ENCODE measurements at places on chromosomes 11 and 22. TPM values are rescaled to one million over a fixed set of nuclear protein-coding genes. Genes with fewer than 3 reads are reported as not detected.

The DEFB131B gene
- not detected for polyA plus RNA-seq

The MMP27 gene
- not detected for polyA plus RNA-seq

The KRTAP5-1 gene
- not detected for polyA plus RNA-seq

The FZD4 gene
- 0.60 TPM for polyA plus RNA-seq

The TOMM22 gene
- polyA plus RNA-seq: 56.9 TPM

GRCh38 chr11:45647786-45648185 is 17.6 kb downstream of the CHST1 start:
- H3K36me3 ChIP-seq: no peaks in the 10 kb centered on the region
- no peak overlapping the region for H3K4me3 ChIP-seq
- no peak overlapping the region for H3K27ac ChIP-seq
- no peak for DNase-seq

- no peaks in the 10 kb centered on the region for H3K4me1 ChIP-seq
- H3K36me3 ChIP-seq: no peaks in the 10 kb centered on the region
- no peak for DNase-seq
- no peaks in the 10 kb centered on the region for H3K27me3 ChIP-seq
- H3K27ac ChIP-seq: no peak overlapping the region
These were observed 145.7 kb upstream of the TRPC6 start for GRCh38 chr11:101729406-101730078.

- no peak for DNase-seq
- H3K36me3 ChIP-seq: no peaks in the 10 kb centered on the region
- peaks cover 16% of the 10 kb centered on the region for H3K4me1 ChIP-seq
- H3K4me3 ChIP-seq: peak overlapping the region; percentile 50
These were observed 677 bp downstream of the DYNC2H1 start for GRCh38 chr11:103109818-103110388.

DNA sequence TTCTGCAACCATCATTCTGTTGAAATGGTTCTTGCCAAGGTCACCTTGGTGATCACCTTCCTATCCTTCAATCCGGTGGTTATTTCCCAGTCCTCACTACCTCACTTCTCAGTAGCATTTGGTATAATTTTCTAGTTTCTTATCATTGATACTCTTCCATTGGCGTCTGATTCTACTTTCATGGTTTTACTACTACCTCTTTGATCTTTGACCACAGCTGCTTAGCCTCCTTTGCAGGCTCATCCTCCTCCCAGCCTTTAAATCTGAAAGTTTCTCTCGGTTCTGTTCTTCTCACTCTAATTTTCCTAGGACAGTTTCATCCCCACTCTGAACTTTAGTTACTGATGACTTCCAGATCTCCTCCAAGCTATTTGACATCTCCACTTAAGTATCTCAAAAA is 5.0 kb downstream of the TIMM10B start:
- H3K27ac ChIP-seq: no peak overlapping the region
- H3K27me3 ChIP-seq: no peaks in the 10 kb centered on the region
- H3K36me3 ChIP-seq: peaks cover 18% of the 10 kb centered on the region
- no peak overlapping the region for H3K4me3 ChIP-seq

GRCh38 chr11:108597736-108598355 is 4.3 kb upstream of the EXPH5 start:
- H3K4me1 ChIP-seq: peaks cover 11% of the 10 kb centered on the region
- no peak overlapping the region for H3K4me3 ChIP-seq
- DNase-seq: no peak
- H3K36me3 ChIP-seq: no peaks in the 10 kb centered on the region
- no peaks in the 10 kb centered on the region for H3K27me3 ChIP-seq

DNA sequence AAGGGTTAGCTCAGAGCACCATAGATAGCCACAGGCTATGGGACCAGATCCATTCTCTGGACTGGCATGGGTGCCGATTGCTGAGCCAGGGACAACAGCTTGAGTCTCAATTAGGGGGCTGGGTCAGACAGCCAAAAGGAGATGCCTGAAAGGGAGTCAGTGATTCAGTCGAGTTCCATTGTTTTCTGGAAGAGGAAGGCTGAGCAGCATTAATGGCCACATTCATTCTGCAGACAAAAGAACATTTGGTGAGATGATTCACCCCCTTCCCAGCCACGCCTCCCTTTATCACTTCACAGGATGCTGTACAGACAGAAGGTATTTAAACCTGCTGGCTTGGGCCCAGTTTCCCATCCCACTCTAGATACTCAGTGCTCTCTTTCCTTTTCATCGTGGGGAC is 131.9 kb downstream of the ADAMTS15 start:
- no peak overlapping the region for H3K4me3 ChIP-seq
- H3K36me3 ChIP-seq: no peaks in the 10 kb centered on the region
- H3K4me1 ChIP-seq: peaks cover 13% of the 10 kb centered on the region
- H3K27ac ChIP-seq: peak overlapping the region; percentile 55

GRCh38 chr11:116958246-116958645 is 120.8 kb upstream of the APOA1 start:
- no peaks in the 10 kb centered on the region for H3K36me3 ChIP-seq
- H3K4me3 ChIP-seq: no peak overlapping the region
- no peaks in the 10 kb centered on the region for H3K4me1 ChIP-seq

DNA sequence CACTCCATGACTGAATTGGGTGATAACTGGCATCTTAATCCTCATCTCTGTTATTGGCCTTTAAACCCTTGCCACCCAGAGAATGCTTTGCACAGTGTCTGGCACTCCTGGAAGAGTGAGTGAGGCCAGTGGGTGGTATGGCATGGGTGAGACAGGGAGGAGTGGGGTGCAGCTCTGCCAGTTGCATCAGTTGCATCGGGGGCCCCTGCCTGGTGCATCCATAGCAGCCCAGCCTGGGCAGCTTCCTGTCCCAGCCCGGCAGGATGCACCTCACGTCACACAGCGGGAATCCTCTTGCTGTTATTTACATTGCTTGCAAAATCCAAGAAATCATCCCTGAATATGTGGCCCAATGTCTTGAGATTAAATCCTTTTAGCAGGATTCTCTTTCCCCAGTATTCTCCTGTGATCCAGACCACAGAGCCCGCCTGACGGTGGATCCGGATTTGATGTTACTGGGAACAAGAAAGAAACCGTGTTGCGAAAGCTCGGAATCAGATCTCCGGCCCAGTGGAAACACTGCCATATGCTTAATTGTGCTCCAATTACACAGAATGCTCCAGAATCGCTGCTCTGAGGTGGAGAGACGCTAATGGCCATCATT is 37.6 kb upstream of the MN1 start:
- no peak overlapping the region for H3K27ac ChIP-seq
- peaks cover 8% of the 10 kb centered on the region for H3K4me1 ChIP-seq
- no peak overlapping the region for H3K4me3 ChIP-seq
- no peaks in the 10 kb centered on the region for H3K27me3 ChIP-seq
- no peaks in the 10 kb centered on the region for H3K36me3 ChIP-seq

DNA sequence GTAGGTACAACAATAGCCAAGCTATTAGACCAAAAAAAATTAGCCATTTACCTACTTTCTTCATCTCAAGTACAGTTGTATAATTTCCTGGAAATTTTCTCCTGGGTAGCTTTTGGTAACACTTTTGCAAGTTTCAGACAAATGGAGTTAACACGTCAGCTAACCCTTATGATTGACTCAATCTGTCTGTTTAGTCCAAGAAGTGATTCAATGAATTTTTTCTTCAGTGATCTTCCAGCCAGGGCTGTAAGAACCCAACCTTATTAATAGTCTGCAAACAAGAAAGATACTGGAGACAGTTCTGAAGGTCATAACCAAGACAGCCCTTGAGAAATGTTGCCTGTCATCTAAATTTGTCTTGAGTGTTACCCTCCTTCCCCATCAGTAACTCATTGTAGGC is 30.1 kb upstream of the FIBIN start:
- H3K27ac ChIP-seq: no peak overlapping the region
- no peaks in the 10 kb centered on the region for H3K4me1 ChIP-seq
- no peak for DNase-seq
- H3K4me3 ChIP-seq: no peak overlapping the region
- H3K27me3 ChIP-seq: no peaks in the 10 kb centered on the region

GRCh38 chr22:22431271-22432220 is 77.0 kb downstream of the ZNF280B start:
- H3K36me3 ChIP-seq: no peaks in the 10 kb centered on the region
- no peaks in the 10 kb centered on the region for H3K27me3 ChIP-seq
- peak; percentile 72 for DNase-seq
- H3K4me3 ChIP-seq: no peak overlapping the region
- H3K4me1 ChIP-seq: no peaks in the 10 kb centered on the region

GRCh38 chr11:64444838-64445441 is 86.0 kb downstream of the RPS6KA4 start:
- no peaks in the 10 kb centered on the region for H3K27me3 ChIP-seq
- H3K27ac ChIP-seq: no peak overlapping the region
- H3K36me3 ChIP-seq: no peaks in the 10 kb centered on the region
- H3K4me3 ChIP-seq: no peak overlapping the region

DNA sequence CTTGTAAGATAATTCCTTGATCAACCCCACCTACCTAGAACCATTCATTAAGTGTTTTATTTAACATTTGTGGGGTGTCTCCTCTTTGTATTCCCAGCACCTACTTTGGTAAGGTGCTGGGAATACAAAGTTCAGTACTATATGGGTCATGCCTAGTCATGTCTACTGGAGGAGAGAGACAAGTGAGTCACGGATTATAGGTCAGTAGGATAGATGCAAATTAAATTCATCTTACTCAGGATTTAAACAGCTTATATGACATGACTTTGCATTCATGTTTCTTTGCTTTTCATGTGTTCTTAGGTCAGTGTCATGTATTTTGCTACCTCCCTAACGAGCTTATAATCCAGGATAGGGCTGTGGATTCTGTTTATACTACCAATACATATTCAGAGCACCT is 3.4 kb upstream of the FADS1 start:
- no peak overlapping the region for H3K4me3 ChIP-seq
- no peaks in the 10 kb centered on the region for H3K27me3 ChIP-seq
- no peak for DNase-seq
- H3K36me3 ChIP-seq: no peaks in the 10 kb centered on the region

GRCh38 chr11:111097191-111097590 is 148.3 kb upstream of the POU2AF2 start:
- no peak for DNase-seq
- no peaks in the 10 kb centered on the region for H3K27me3 ChIP-seq
- no peak overlapping the region for H3K27ac ChIP-seq

DNA sequence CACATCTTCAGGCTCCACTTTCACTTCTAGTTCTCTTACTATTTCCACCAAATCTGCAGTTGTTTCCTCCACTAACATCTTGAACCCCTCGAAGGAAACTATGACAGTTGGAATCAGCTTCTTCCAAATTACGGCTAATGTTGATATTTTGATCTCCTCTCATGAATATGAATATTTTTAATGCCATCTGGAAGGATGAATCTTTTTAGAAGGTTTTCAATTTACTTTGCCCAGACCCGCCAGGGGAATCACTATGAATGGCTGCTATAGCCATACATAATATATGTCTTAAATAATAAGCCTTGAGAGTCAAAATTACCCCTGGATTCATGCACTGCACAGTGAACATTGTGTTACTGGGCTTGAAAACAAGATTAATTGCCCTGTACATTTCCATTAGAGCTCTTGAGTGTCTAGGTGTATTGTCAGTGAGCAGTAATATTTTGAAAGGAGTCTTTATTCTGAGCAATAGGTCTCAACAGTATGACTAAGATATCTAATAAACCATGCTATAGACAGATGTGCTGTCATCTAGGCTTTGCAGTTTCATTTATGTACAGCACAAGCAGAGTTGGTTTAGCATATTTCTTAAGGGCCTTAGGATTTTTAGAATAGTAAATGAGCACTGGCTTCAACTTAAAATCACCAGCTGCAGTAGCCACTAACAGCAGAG is 48.3 kb upstream of the LRRC55 start:
- H3K27me3 ChIP-seq: no peaks in the 10 kb centered on the region
- no peak overlapping the region for H3K27ac ChIP-seq
- no peak overlapping the region for H3K4me3 ChIP-seq
- DNase-seq: no peak

DNA sequence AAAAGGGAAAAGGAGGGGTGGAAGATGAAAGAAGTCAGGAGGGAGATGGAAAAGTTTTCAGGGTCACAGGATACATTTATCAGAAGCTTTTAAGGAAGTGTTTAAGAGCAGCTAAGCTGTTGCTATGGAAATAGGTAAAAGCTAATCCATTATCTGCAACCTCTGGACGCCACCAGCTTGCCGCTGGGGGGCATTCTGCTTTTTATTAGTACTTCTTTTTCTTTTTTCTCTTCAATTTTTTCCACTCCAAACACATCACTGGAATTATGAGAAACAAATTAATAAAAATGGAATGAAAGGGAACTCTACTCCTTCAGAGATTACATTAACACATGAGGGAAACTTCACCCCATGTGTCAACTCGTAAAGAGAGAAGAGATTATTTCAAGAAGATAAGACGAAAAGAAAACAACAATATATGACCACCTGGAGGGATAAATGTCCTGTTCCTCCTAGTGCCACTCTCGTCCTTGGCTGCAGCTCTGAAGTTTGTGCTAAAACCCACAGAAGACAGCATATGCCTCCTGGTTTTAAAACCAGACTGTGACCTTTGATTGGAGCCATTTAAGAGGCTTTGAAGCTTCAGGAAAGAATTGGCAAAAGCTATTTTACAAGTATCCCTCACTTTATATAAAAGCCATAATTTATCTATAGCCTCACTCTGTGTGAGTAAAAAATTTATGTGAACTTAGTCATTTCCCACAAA is 972.8 kb downstream of the OPCML start:
- no peaks in the 10 kb centered on the region for H3K27me3 ChIP-seq
- H3K36me3 ChIP-seq: no peaks in the 10 kb centered on the region
- H3K4me3 ChIP-seq: no peak overlapping the region

DNA sequence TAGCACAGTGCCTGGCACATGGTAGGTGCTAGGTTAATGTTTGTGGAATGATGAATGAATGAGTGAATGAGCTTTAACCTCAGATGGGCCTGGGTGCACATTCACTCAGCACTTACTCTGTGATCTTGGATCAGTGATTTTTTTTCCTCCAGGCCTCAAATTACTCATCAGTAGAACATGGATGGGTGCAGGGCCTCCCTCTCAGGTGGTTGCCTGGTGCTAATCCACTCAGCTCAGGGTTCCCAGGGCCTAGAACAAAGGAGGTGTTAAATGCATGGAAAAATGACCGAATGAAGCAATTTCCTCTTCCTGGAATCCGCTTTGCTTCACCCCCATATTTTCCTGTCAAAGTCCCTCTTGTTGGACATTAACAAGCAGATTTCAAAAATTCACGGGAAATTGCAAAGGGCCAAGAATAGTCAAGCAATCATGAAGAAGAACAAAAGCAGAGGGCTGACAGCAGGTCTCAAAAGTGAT is 93.5 kb downstream of the MYEOV start:
- no peaks in the 10 kb centered on the region for H3K4me1 ChIP-seq
- no peak for DNase-seq
- H3K36me3 ChIP-seq: no peaks in the 10 kb centered on the region
- H3K27ac ChIP-seq: no peak overlapping the region

DNA sequence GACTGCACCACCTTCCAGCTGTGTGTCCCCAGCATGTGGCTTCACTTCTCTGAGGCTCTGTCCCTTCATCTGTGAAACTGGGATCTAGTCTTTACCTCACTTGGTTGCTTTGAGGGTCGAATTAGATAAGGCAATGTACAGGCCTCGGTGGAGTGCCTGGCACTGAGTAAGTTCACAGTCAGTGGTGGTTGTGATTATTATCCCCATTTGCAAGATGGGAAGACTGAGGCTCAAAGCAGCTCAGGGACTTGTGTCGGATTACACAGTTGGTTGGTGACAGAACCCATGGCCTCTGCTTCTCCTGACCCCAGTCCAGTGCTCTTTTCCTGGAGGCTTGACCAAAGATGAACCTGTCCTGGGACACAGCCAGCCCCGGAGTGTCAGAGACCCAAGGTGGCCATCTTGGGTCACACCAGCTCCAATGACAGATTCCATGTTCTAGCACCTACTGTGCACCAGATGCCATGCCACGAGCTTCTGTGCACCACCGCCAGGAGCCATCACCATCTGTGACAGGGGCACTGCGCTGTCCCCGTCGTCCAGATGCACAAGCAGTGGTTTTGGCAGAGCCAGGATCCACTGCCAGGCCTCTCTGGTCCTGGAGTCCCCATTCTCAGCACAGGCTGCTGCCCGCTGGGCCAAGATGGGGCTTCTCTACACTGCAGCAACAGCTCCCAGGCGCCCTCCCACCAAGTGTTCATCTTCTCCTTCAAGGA is 60.5 kb downstream of the IGLL1 start:
- no peak overlapping the region for H3K4me3 ChIP-seq
- DNase-seq: no peak
- H3K36me3 ChIP-seq: no peaks in the 10 kb centered on the region

All from sigmoid colon (tissue), 7 donors.